ENCODE measurements at places on chromosomes 4 and X. TPM values are rescaled to one million over a fixed set of nuclear protein-coding genes. Genes with fewer than 3 reads are reported as not detected.

The CHRDL1 gene
- total RNA-seq = 0.09 TPM

The ATP5ME gene
- 95.5 TPM for total RNA-seq

The KLB gene
- total RNA-seq = under 0.01 TPM

The PPP1R2C gene
- total RNA-seq = not detected

The CCSER1 gene
- 1.9 TPM for total RNA-seq

The TCEAL9 gene
- 112 TPM for total RNA-seq

The L1CAM gene
- total RNA-seq = 1.1 TPM

The TCEAL5 gene
- total RNA-seq = not detected

The FOXR2 gene
- not detected for total RNA-seq

- no peak for DNase-seq
These were observed 6.9 kb downstream of the SLC10A7 start for GRCh38 chr4:146514651-146515357.

GRCh38 chrX:20718592-20719380, 452.1 kb upstream of the RPS6KA3 start:
- no peak for DNase-seq

GRCh38 chr4:139786494-139787354, 121.1 kb downstream of the MGST2 start:
- peak; percentile 38 for DNase-seq

DNA sequence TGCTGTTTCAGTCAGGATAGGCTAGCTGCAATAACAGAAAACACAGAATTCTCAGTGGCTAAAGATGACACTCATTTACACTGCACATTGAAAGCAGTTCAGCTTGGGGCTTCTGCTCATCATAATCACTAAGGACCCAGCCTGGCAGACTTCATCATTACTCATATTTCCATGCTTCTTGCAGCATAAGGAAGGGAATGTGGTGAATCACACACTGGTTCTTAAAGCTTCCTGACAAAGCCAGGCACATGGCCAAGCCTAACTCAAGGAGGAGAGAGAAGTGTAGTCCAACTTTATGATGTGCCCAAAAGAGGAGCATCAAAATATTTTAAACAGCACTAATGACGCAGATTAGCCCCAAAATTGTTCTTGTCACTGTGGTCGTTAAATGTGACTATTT, 186.5 kb downstream of the BANK1 start:
- DNase-seq = peak; percentile 94

GRCh38 chrX:54641530-54641929, 111.5 kb downstream of the GNL3L start:
- no peak for DNase-seq

GRCh38 chr4:51878431-51878830, 35.5 kb downstream of the DCUN1D4 start:
- DNase-seq = no peak

GRCh38 chr4:123564758-123565346, 168.3 kb downstream of the SPRY1 start:
- DNase-seq = peak; percentile 90

- no peak for DNase-seq
These were observed 65.7 kb downstream of the TMEM154 start for GRCh38 chr4:152613841-152614721.

DNA sequence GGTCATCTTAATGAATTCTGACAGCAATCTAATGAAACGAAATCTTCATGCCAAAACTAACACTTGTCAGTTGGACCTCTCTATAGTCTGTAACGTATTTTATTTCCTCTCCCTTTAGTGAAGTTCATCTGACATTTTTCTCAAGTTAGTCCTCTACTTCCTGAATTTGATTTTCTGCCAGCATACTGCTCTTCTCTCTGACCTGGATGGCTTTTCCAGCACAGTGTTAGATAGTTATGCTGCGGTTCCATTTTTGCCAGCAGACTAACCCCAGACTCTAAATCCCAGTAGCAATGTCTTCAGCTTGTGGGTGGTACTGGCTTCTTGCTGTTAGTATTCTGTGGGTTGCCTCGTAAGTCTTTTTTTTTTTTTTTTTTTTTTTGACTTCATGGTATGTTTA, 146.7 kb upstream of the VEGFC start:
- peak; percentile 57 for DNase-seq

GRCh38 chr4:155072417-155072816, 136.0 kb upstream of the NPY2R start:
- DNase-seq = no peak

DNA sequence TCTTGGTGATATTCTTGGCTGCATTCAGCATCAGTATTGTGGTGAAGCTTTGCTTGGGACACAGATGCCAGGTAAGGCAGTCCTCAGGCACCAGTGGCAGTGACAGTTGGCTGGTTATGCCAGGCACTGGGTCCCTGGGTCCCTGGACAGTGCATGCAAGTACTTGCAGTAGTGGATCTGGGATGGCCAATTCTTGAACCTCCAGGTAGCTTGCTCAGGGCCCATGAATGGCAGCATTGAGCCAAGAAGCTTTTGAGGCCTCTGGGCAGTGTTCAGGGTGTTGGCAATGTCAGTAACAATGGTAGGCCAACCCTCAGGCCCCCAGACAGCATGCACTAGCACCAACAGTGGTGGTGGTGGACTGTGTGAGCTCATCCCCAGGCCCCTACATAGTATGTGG, 106.8 kb upstream of the ANXA10 start:
- no peak for DNase-seq
